NCI-H2171 (cell line): ENCODE measurements at places on chromosomes 12 and 14.

- no peak for DNase-seq
Measured at GRCh38 chr12:58773986-58774385, 146.3 kb downstream of the LRIG3 start.

DNA sequence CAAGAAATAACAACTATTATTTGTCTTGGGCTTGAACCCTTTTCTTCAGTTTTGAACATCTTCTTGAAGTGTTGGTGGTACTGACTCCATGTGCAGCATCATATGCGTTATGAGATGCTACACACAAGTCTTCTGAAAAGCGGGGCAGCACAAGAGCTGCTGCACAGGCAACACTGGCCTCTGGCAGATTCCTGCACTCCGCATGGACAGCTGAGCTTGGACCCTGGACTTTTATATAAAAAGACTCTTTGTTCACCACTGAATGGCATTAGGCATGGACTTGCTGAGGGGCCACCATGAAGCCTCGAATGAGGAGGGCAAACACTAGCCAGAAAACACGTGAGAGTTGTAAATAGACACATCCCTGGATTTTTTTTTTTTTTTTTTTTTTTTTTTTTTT lies 210.8 kb upstream of the NPAS3 start:
- DNase-seq: no peak

DNA sequence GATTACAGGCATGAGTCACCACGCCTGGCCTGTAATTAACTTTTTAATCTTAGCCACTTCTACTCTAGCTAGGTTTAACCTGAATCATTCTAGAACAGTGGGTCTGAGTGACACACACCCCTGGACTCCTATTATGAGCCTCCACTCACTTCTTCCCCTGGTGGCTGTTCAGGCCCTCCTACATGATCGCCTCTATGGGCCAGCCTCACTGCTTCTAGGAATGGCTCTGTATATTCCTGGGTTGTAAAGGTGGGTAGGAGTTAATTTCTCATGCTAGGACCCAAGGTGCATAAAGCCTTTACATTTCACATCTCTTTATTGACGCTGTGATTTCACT lies 8.0 kb upstream of the RNU6-8 start:
- no peak for DNase-seq

DNA sequence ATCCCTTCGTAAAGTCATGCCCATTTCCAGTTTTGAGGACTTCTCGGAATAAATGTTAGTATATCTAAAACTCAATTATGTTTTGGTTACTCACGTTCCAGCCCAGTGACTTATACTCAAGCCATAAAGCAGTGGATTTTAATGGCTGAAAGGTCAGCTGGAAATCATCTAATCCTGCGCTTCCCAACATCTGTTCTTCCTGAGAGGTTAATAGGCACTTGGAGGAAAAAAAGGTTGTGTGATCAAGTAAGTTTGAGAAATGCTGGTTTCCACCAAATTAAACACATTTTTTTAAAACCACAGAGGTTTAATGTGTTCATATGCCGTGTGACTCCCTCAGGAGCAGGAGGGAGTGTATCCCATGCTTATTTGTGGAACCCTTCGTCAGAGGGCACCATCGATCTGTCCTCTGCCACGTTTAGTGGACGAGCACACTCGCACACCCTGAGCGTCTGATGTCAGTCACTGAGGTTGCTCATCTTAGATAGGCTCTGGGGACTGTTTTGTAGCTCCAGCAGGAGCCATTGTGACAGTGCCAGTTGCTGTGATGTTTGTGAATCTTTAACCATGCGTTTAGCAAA lies 41.4 kb downstream of the FBXL14 start:
- DNase-seq: no peak

- DNase-seq: no peak
Measured at GRCh38 chr12:28742791-28743190, 406.3 kb upstream of the FAR2 start.

- no peak for DNase-seq
Measured at GRCh38 chr12:75923964-75924666, 107.5 kb downstream of the PHLDA1 start.

- DNase-seq: no peak
Measured at GRCh38 chr12:55499810-55500252, 7.7 kb downstream of the OR6C68 start.

DNA sequence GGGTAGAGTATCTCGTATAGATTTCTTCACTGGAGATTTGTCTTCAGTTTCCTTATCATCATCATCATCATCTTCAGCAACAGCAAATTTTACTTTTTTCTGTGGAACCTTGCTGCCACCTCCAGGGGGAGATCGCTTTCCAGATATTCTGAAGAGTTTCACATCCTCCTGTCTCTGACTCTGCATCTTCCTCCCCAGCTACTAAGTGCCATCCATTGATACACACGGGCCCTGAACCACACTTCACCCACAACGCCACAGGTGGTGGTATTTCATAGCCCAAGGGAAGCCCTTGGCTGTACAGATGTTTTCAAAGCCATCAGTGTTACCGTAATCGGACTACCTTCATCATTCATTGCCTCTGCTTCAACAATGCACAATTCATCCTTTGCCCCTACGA lies 82.2 kb downstream of the PPP2R5C start:
- no peak for DNase-seq

DNA sequence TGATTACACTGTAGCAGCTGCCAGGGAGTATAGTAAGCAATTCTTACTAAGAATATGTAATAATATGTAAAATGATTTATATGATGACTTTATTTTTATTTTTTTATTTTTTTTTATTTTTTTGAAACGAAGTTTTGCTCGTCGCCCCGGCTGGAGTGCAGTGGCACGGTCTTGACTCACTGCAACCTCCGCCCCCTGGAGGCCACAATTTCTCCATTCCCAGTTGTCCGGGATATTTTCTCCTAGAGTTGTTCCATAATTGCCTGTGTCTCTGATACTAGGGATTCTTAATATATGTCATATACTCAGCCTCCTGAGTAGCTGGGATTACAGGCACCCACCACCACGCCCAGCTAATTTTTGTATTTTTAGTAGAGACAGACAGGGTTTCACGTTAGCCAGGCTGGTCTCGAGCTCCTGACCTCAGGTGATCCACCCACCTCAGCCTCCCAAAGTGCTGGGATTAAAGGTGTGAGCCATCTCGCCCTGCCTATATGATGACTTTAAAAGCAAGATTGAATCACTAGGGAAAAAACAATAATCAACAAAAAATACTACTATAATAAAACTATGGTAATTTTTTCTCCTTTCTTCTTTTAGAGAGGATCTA lies 12.2 kb upstream of the ITPR2 start:
- DNase-seq: no peak

DNA sequence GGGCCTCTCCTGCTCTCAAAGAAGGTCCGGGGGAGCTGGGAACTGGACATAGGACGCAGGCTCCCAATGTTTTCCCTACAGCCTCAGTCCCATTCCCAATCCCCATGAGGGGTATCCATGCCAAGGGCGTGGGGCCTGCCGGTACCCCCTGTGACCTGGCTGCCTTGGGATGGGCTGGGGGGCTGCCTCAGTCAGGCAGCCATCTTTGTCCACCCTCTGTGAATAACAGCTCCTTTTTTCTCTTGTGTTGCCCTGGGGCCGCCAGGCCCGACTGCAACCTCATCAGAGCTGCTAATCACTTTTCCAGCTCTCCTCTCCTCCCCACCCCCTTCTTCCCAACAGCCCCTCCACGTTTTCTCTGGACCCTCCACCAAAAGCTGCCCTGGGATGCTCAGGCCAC lies 11.2 kb downstream of the FIGNL2 start:
- DNase-seq: no peak

GRCh38 chr12:132395192-132395907 lies 66.0 kb upstream of the GALNT9 start:
- DNase-seq: no peak

- DNase-seq: no peak
Measured at GRCh38 chr14:20706657-20707355, 18.2 kb downstream of the ANG start.

GRCh38 chr12:46046436-46046835 lies 56.1 kb upstream of the SCAF11 start:
- no peak for DNase-seq

GRCh38 chr12:79873201-79873600 lies 61.7 kb downstream of the PPP1R12A start:
- no peak for DNase-seq

DNA sequence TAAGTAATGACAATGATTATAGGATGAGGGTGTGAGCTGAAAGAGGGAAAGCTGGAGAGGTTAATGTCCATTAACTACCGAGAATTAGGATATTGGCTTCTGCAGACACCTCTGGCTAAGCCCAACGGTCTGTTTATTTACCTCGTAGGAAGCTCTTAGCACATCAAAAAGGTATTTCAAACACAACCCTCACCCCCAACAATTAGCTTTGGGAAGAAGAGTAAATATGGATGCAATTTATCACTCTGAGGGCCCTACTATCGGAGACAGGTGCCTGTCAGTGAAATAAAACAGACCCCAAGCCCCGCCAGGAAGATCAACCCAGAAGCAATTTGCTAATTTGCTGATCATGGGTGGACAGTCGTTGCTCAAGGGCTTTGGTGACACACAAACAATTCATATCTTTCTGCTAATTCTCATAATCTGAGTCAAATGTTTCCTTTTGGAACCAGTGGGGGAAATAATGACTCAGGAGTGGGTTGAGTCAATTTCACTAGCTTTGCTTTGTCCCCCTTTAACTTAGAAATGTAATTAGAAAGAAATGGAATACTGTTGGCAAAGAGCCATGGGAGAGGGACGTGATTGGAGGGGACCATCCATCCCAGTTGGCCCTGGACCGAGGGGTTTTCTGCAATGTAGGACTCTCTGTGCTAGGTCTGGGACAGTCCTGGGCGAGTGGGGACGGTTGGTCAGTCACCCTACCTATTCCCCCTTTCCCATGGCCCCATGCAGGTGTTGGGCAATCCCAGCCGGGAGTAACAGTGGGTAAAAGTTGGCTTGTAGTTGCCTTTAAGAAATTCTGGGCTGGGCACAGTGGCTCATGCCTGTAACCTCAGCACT lies 99.1 kb upstream of the MED13L start:
- DNase-seq: no peak

GRCh38 chr12:132329036-132329719 lies at the start of gene GALNT9:
GALNT9 (minus strand) TSS chr12:132329589; CDS start chr12:132329203, 386 bp downstream.
- peak; percentile 23 for DNase-seq

DNA sequence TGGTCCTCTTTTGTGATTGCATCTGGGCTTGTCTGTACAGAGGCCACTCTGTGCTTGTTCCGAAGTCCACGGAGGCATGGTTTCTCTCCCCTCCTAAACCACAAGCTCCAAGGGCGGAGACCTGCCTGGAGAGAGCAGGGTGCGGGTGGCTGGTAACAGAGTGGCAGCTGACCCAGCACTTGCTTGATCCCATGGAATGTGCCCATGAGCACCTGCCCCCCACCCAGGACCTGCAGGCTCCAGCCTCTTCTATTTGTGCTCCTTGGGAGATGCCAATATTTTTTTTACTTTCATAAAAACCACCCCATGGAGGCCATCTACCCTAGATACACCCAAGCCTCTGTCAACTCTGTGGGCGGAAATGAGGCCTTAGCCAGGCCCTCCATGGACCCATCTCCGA lies 104.7 kb downstream of the PRMT8 start:
- DNase-seq: no peak

GRCh38 chr12:41013881-41014642 lies 174.1 kb upstream of the PDZRN4 start:
- DNase-seq: no peak

DNA sequence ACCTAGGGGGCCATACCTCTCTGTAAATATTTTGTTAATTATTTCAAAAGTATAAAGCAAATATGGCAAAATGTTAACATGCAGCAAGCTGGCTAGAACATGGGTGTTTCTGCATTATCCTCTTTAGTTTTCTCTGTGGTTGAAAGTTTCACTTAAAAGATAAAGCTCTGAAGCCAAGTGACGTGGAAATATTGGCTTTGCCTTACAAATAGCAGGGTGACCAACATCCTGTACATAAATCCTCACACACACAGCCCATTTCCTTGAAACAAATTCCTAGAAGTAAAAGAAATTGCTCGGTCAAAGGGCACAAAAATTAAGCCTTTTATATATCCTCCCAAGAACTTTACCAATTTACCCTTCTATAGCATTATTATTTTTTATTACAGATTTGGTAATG lies 10.6 kb upstream of the VWF start:
- DNase-seq: no peak

DNA sequence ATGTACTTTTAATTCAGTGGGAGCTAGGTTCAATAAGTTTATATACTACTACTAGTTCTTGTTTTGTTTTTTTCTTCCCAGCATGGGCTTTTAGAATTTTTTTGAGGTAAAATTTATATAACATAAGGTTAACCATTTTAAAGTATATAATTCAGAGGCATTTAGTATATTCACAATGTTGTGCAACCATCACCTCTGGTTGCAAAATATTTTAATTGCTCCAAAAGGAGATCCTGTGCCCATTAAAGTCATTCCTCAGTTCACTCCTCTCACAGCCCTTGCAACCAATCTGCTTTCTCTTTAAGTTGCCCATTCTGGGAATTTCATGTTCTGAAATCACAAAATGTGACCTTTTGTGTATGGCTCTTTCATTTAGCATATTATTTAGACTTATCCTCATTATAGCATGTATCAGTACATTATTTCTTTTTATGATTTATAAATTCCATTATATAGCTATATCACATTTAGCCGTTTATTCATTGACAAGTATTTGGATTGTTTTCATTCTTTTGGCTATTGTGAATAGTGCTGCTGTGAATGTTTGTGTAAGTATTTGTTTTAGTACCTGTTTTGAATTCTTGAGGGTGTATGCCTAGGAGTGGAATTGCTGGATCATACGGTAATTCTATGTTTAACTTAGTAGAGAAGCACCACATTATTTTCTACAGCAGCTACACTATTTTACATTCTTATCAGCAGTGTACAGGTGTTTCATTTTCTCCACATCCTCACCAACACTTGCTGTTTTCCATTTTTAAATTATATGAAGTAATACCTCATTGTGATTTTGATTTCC lies 59.1 kb downstream of the ARHGAP5 start:
- DNase-seq: no peak

GRCh38 chr12:130615861-130616345 lies 100.2 kb downstream of the RIMBP2 start:
- no peak for DNase-seq

- DNase-seq: no peak
Measured at GRCh38 chr12:62983594-62983993, 48.6 kb upstream of the PPM1H start.

DNA sequence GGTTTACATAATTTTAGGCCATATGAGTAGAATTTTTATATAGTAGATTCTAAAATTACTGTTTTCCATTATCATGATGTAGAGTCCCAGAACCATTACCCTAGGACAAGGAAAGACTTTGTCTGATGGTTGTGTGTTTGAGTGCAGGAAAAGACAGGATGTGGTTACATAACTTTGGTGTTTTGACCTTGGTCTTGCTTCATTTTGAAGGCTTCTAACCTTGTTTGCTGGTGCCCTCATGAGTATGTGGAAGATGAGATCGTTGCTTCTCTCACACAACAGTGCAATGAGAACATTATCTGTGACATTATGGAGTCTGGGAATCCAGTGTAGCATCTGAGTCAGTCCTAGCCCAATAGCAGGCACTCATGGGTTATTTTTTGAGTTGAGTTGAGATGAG lies 106.2 kb downstream of the IGF1 start:
- no peak for DNase-seq

DNA sequence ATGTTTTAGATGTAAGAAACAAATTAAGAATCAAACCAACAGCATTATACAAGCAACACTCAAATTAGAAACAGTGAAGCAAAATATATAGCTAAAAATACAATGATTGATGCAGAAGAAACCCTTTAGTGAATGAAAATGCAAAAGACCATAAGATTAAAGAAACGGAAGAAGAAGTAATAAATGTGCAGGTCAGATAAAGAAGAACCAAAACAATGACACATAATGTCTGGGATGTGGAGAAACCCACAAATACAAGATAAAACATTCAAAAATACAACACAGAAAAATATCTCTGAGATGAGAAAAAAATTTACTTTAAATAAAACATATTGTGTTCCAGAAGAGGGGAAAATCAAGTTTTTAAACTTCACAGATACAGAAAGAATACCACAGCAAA lies 73.4 kb upstream of the AVPR1A start:
- no peak for DNase-seq
